Stimulated activated CD4-positive, alpha-beta T cell treated with anti-CD3 and anti-CD28 coated beads, Interleukin-15, amount 100 ng/mL, for 48 hours (primary cell): ENCODE measurements at places on chromosomes 12 and 14.

DNA sequence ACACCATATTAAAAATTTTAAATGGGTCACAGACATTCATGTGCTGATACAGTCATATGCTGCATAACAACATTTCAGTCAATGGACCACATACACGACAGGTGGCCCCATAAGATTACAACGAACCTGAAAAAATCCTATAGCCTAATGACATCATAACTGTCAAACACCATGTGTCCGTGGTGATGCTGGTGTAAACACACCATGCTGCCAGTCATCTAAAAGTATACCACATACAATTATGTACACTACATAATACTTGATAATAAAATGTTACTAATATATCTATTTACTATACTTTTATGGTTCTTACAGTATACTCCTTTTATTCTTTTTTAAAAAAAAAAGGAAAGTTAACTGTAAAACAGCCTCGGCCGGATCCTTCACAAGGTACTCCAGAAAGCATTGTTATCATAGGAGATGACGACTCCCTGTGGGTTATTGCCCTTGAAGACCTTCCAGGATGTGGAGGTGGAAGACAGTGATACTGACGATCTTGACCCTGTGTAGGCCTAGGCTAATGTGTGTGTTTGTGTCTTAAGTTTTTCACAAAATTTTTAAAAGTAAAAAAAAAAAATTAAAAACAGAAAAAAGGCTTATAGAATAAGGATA, 5.0 kb upstream of the TDG start:
- no peak for DNase-seq

- DNase-seq = no peak
Measured at GRCh38 chr14:75003250-75004027, 718 bp downstream of the EIF2B2 start.

- no peak for DNase-seq
Measured at GRCh38 chr12:51818566-51819300, 29.8 kb downstream of the FIGNL2 start.

- no peak for DNase-seq
Measured at GRCh38 chr12:38157933-38158401, 158.6 kb upstream of the ALG10B start.

DNA sequence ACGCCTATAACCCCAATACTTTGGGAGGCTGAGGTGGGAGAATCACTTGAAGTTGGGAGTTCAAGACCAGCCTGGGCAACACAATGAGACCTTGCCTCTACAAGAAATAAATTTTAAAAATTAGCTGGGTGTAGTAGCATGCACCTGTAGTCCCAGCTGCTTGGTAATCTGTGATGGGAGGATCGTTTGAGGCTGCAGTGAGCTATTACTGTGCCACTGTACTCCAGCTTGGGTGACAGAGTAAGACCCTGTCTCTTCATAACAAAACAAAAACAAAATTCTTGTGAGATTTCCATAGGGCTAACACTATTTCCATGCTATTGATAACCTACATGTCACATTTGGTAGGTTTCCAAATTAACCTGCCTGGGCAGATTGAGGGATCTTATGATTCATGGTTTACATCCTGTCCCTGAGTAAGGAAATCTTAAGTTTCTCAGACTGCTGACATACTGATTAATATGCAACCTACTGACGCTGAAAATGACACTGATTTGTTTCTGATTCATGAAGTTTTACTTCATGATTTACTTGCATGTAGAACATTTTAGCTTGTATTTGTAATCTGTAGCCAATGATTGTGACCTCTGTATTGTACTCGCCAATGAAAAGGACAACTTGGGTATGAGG, 15.9 kb downstream of the ATP6V1D start:
- DNase-seq = no peak
